ENCODE measurements at places on chromosomes 6 and 20.

GRCh38 chr6:7893342-7893741 lies 17.2 kb downstream of the TXNDC5 start:
- DNase-seq, result no peak

DNA sequence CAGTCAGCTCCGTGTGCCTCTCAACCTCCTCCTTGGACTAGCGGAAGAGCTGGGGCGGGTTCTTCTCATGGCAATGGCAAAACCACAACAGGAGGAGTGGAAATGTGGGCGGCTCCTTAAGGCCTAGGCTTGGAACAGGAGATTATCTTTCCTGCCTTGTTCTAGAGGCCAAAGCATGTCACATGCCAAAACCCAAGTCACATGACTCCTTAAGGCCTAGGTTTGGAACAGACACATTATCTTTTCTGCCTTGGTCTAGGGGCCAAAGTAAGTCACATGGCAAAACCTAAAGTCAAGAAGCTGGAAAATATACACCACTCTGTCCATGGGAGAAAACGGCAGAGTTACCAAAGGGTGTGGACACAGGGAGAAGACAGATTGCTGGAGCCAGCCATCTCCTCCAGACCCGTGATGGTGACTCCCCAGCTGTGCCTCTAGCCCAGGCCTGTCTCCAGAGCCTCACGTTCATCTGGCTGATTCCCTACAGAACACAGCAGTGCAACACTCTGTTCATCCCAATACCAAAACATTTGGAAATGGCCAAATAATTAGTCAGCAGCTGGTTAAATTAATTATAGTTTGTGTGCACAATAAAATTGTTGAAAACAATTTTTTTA lies 34.2 kb downstream of the ANKRD60 start:
- DNase-seq, result no peak

DNA sequence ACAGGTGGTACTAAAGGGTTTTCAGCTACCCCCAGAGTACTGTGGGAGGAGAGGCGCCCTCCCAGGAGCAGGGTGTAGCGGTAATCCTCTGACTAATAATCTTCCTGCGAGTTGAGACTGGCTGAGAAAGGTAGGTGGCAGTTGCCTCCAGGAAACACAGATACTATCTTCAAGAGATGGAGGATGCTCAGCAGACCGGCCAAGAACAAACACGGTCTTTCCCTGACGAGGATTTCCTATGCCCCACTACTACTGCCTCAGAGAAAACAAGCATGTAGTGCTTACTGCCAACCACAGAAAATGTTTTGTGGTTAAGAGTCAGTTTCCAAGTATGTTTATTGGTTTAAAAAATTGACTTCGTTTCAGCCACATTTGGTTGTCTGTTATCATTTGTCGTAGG lies 26.8 kb downstream of the C6orf89 start:
- peak; percentile 32 for DNase-seq

- DNase-seq, result no peak
Observed at GRCh38 chr6:6750594-6751265, 162.2 kb downstream of the LY86 start.

DNA sequence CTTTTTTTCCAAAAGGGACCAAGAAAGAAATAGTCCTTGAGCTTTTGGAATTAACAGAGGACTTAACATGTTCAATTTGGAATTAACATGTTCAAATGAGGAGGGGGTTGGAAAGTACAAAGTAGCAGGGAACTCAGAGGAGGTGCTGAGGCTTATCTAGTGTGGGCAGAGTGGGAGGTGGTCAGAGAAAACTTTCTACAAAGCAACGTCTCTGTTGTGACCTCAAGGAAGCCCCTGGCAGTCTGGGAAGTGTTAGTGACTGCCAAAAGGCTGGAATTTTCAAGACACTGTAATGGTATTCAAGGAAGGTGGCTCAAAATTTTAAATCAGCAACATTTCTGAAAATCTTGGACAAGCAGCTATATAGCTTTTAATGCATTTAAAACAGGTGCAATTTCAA lies 7.3 kb downstream of the ECI2 start:
- DNase-seq, result no peak

DNA sequence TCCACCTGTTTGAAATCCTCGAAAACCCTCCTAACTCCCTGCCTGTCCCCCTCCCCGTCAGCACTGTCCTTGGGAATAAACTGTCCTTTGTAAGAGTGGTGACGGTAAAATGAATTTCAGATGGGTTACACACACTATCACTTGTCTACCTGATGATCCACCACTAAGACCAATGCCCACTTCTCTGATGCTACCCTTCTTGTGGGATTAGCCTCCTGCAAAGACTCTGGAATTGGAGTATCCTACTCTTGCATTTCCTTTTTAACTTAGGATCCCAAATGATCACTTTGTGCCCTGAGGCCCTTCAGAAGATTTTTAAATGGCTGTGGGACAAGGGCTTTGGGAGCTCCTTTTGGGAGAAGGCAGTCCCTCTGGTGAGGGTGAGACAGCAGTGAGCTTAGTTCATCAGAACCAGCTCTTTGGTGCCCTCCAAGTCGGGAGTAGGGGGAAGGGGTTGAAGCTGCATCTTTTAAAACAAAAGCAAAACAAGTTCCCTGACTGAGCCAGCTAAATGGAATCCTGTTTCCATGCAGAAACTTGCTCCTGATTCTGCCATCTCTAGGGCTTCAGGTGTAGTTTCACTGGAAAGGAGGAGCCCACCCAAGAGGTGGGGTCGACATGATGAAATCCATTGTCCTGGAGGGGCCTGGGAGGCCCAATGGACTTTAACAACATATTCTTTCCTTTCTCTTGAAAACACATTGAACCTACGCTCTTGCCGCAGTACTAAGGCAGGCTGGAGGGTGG lies 86.5 kb downstream of the ASXL1 start:
- no peak for DNase-seq

DNA sequence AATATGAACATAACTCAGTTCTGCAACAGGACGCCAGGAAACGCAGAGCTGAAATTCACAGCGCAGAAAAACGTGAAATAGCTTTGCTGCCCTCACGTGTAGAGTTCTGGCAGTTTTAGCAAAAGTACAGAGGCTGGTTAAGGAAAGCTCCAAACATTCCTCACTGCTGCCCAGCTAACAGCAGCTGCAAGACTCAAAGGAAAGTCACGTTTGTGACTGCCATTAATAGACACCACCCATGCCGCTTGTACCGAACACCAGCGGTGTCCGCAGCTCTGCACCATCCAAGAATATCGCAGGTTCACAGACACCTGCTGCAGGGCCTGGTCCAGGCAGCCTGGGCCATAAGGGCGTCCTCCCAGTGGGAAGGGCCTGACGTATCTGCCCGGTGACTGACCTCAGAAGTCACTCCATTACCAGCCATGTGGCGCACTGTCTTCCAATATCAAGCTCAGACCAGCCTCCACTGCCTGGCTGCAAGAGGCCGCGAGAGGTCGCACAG lies 61.4 kb downstream of the WDR27 start:
- no peak for DNase-seq

DNA sequence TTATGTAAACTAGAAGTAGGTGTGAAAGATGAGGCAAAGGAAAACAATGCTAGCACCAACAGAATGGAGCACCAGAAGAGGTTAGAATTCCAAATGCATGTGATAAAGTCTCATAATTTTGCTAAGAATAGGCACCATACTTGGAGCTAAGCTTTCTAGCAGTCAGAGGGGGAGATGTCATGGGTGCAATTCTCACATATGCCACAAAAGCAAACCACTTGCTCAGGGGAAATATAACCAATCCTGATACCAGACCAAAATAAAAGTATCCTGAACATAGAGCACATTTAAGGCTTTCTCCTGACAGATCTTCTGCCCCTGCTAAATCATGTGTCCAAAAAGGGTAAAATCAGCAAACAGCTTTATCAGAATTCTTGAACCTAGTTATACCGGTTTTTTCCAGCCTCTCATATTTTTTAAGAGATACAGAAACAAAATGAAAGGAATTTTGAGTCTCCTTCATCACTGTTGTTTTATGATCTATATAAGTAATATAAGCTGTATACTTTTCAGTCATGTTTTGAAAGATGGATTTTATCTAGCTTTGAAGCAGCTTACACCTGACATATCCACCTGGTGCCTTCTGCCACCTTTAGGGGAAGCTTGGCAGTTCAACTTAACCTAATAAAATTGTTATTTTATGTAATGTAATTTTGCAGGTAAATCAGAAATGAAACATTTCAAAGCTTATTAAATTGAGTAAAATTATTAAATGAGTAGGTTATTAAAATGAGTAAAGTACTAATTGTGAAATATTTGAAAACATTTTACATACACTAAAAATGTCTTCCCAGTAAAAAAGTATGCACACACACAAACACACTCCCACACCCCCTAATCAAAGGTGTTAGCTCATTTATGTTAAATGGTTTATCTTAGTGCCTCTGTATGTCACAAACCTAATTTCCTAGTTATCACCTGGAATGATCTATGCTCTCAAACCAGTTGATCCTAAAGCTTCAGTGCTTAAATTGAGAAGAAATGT lies 2.8 kb downstream of the SPO11 start:
- DNase-seq, result no peak

- DNase-seq, result no peak
Observed at GRCh38 chr20:59214073-59214472, 50.5 kb downstream of the ZNF831 start.

DNA sequence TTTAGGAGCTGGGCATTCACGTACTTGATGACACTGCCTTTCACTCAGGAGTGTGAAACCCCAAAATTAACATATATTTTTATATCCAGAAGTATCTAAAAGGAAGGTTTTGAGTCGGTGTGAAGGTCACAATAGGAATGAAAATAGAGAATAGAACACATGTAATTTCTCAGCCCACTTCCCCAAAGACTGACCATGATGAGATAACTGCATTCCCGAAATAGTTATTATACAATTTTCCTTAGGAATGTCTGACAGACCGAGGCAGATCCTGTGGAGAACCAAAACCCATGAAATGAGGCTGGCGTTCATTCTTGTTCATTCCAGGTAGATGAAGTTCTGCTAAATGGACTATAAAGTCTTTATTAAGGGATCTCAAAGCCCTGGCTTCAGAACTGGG lies 10.3 kb downstream of the NSFL1C start:
- no peak for DNase-seq

GRCh38 chr20:51265361-51265760 lies 242.5 kb upstream of the KCNG1 start:
- DNase-seq, result no peak

DNA sequence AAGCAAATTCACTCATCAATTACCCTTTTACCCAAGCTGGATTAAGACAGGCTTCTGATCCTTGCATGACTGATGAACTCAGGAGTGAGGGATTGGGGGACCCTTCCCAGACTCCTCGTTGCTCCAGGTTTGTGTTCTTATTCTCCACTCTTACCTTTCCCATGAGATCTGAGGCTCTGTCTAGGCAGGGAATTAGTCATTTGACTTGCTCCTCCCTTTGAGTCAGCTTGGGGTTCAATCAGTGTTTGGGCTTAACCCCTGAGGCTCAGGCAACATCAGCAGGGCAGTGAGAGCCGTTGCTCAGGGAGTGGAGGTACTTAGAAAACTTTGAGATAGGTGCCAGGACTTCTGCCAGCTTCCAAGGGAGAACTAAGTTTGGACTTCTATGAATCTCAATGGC lies 20.7 kb upstream of the TOX2 start:
- no peak for DNase-seq

DNA sequence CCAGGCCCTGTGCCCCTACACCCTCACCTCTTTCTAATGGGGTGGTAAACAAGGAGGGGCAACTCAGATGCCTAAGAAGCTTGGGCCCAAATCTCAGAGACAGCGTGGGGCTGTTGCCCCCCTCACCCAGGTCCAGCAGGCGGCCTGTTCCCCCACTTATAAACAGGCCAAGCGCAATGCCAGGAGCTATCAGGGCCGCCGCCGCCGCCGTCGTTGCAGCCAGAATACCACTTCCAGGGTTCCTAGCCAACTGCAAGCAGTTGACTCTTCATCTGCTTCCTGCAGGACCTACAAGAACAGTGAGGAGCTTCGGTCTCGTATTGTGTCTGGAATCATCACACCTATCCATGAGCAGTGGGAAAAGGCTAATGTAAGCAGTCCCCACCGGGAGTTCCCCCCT lies 16.4 kb downstream of the PSMF1 start:
- DNase-seq, result no peak

GRCh38 chr6:132728616-132729015 lies 14.8 kb upstream of the VNN1 start:
- no peak for DNase-seq

DNA sequence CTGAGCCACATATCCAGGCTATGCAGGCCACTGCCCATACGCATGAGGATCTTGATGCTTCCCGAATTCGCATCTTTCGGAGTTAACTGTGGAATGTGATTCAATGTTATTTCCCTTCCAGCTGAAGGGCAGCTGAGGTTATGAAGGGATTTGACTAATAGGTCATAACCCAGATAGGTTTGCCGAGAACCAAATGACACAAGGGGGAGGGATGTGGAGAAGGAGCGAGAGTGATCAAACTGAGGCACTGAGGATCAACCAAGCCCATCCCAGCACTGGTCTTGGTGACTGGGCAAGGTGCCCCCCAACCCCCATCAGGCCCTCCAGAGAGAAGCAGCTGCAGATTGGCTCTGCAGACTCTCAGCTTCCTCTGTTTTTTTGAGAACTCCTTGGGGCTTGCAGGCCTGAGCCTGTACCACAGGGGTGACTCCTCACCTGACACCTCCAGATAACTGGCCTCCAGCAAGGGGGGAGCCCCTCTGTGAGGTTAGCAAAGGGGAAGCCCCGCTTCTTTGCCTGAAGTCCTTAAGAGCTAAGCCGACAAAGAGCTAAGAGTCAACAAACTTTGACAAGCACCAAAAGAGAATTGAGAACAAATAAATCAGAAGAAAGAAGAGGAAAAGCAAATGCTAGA lies 185.9 kb downstream of the PDE7B start:
- no peak for DNase-seq

- DNase-seq, result no peak
Observed at GRCh38 chr20:62141397-62142251, 1.6 kb downstream of the PSMA7 start.

- DNase-seq, result no peak
Observed at GRCh38 chr6:2155206-2155605, 90.2 kb downstream of the GMDS start.

DNA sequence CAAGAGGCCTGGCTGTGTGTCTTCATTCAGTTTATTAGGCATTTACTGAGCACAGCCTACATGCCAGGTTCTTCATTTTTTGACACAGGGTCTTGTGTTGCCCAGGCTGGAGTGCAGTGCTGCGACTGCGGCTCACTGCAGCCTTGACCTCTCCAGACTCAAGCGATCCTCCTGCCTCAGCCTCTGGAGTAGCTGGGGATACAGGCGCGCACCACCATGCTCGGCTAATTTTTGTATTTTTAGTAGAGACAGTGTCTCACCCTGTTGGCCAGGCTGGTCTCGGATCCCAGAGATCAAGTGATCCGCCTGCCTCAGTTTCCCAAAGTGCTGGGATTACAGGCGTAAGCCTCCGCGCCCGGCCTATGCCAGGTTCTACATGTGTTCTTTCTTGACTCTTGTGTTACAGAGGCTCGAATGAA lies 601 bp upstream of the ATRN start:
- DNase-seq, result no peak

- DNase-seq, result no peak
Observed at GRCh38 chr6:149079911-149080491, 237.5 kb upstream of the TAB2 start.

All from stimulated activated CD4-positive, alpha-beta T cell treated with anti-CD3 and anti-CD28 coated beads, TNF-alpha, amount 100 ng/mL, for 1 hour (primary cell).